ENCODE measurements at places on chromosomes 2 and 18. TPM values are rescaled to one million over a fixed set of nuclear protein-coding genes. Genes with fewer than 3 reads are reported as not detected.

GRCh38 chr2:240287011-240287410 lies 146.6 kb upstream of the OTOS start:
- H3K27ac ChIP-seq, result no peak overlapping the region
- H3K4me1 ChIP-seq, result peaks cover 28% of the 10 kb centered on the region
- no peak for DNase-seq
- peaks cover 2% of the 10 kb centered on the region for H3K27me3 ChIP-seq

- peaks cover 2% of the 10 kb centered on the region for H3K4me1 ChIP-seq
- H3K4me3 ChIP-seq, result no peak overlapping the region
- no peaks in the 10 kb centered on the region for H3K36me3 ChIP-seq
Observed at GRCh38 chr2:57759131-57759530, 287.5 kb upstream of the VRK2 start.

GRCh38 chr2:226179010-226179409 lies 620.6 kb downstream of the IRS1 start:
- no peaks in the 10 kb centered on the region for H3K36me3 ChIP-seq
- no peak overlapping the region for H3K27ac ChIP-seq
- H3K27me3 ChIP-seq, result no peaks in the 10 kb centered on the region
- no peaks in the 10 kb centered on the region for H3K4me1 ChIP-seq
- no peak overlapping the region for H3K4me3 ChIP-seq

DNA sequence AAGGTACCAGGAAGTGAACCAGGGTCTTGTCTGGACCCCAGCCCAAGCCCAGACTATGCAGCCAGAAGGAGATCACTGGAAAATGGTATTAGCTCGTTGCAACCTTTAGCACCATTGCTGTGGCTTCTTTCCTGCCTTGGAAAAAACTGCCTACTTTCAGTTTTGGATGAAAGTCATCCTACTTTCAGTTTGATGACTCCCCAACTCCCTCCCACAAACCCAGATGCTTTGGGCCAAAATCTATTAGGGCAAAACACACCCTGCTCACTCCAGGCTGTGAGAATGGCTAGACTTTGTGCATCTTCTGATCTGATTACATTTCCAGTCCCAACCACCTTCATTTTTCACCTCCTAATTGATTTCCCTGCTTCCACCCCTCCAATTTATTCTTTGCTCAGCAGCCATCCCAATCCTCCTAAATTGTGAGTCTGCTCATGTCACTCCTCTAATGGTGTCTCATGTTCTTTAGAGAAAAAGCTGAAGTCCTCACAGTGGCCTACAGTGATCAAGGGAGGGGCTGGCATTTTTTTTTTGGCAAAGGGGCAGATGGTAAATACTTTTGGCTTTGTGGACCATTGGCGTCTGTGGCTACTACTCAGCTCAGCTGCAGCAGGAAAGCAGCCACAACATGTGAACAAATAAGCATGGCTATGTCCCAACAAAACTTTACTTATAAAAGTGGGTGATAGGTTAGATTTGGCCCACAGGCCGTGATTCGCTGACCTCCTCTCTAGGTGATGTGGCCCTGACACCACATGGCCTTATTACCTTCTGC lies 368.7 kb downstream of the SLC4A3 start:
- no peaks in the 10 kb centered on the region for H3K36me3 ChIP-seq
- H3K4me1 ChIP-seq, result peaks cover 14% of the 10 kb centered on the region
- peaks cover 2% of the 10 kb centered on the region for H3K27me3 ChIP-seq
- DNase-seq, result peak; percentile 68
- no peak overlapping the region for H3K27ac ChIP-seq

DNA sequence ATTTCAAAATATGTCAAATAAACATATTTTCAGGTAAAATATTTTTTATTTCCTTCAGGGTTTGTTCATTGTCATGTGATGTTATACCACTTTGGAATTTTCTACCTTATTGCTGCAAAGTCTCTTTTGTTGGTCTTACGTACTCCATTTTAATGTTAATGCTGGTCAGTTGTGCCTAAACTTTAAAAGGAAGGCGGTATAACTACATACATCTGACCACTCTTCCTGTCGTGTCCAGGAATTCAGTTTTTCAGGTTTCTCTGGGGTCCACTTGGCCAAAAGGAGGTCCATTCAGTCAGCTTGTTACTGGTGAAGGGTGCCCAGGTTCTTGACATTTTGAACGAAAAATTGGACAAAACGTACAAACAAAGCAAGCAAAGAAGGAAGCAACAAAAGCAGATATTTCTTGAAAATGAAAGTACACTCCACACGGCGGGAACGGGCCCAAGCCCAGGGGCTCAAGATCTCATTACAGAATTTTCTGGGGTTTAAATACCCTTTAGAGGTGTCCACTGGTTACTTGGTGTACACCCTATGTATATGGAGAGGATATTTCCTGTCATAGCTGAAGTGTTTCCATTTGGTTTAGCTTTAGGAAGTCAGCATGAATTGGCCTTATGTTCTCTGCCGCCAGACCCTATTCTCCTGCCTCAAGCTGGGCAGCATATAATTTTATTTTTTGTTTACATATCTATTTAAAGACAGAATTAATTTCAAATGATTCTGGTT lies 471.7 kb upstream of the CDH7 start:
- DNase-seq, result no peak
- no peaks in the 10 kb centered on the region for H3K4me1 ChIP-seq
- H3K4me3 ChIP-seq, result no peak overlapping the region

Gene PDE1A
- polyA plus RNA-seq, result 7.3 TPM

DNA sequence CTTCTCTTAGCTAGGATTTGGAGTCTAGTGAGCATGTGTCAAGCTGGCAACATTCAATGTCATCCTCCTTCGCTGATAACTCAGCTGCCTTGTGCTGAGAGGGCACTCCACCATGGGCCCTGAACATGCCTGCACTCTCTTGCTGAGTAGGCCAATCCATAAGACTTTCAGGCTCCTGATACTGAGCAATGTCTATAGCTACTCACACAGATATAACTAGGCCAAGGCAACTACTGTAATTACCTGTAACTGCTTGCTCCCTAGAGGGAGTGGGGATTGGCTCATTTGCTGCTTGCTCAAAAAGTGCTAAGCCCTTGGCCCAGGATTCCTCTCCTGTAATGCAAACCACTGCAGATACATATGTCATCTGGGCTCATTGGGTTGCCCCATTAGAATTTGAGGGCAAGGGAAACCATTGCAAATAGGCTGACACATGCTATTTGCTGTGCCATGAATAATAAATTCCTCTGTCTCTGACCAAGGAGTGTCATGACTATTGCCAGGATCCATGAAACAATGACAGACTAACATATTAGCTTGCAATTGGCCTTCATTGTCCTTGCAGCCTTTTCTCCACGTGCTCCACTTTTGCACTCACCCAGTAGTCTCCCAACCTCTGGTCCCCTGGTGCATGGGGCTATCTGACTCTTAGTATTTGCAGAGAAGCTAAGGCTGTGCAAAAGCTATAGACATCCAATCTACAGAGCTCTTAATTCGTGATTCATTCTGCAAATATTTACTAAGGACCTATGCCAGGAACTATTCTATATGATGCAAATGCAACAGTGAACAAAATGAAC lies 36.9 kb upstream of the BMPR2 start:
- peaks cover 2% of the 10 kb centered on the region for H3K4me1 ChIP-seq
- H3K27me3 ChIP-seq, result no peaks in the 10 kb centered on the region
- no peak overlapping the region for H3K4me3 ChIP-seq
- no peak overlapping the region for H3K27ac ChIP-seq
- no peaks in the 10 kb centered on the region for H3K36me3 ChIP-seq

GRCh38 chr2:118616432-118616831 lies 231.0 kb downstream of the EN1 start:
- no peak overlapping the region for H3K27ac ChIP-seq
- DNase-seq, result no peak
- H3K27me3 ChIP-seq, result no peaks in the 10 kb centered on the region
- no peaks in the 10 kb centered on the region for H3K36me3 ChIP-seq
- peaks cover 5% of the 10 kb centered on the region for H3K4me1 ChIP-seq

DNA sequence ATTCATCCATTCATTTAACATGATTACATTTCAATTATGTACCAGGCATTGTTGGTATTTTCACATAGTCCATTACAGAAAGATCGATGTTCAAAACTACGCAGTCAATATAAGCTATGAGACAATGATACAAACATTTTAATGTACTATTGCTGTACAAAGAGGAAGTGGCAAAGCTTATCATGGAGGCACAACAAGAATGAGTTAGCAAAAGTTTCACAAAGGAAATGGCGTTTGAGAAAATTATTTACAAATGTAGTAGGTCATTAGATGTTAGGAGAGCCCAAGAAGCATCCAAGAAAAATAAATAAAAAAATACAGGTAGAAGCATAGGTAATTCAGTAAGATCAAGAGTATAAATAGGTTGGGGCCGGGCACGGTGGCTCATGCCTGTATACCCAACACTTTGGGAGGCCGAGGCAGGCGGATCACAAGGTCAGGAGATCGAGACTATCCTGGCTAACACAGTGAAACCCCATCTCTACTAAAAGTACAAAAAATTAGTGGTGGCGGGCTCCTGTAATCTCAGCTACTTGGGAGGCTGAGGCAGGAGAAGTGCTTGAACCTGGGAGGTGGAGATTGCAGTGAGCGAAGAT lies 1730.8 kb upstream of the CELF4 start:
- H3K4me1 ChIP-seq, result no peaks in the 10 kb centered on the region
- no peak overlapping the region for H3K27ac ChIP-seq
- no peak for DNase-seq
- no peaks in the 10 kb centered on the region for H3K36me3 ChIP-seq
- no peaks in the 10 kb centered on the region for H3K27me3 ChIP-seq

GRCh38 chr2:98727369-98728087 lies 3.4 kb downstream of the MGAT4A start:
- peaks cover 5% of the 10 kb centered on the region for H3K27me3 ChIP-seq
- DNase-seq, result no peak
- H3K4me3 ChIP-seq, result no peak overlapping the region

Gene SLC25A52
- 0.51 TPM for polyA plus RNA-seq

- DNase-seq, result no peak
- H3K27ac ChIP-seq, result no peak overlapping the region
- no peaks in the 10 kb centered on the region for H3K36me3 ChIP-seq
- H3K4me1 ChIP-seq, result peaks cover 7% of the 10 kb centered on the region
Observed at GRCh38 chr2:161239326-161240109, 68.7 kb upstream of the PSMD14 start.

Gene RUFY4
- 0.14 TPM for polyA plus RNA-seq

Gene ZNF514
- 19.6 TPM for polyA plus RNA-seq

GRCh38 chr18:73318739-73319479 lies 451.1 kb upstream of the NETO1 start:
- H3K27me3 ChIP-seq, result no peaks in the 10 kb centered on the region
- no peaks in the 10 kb centered on the region for H3K36me3 ChIP-seq
- no peak overlapping the region for H3K27ac ChIP-seq
- no peaks in the 10 kb centered on the region for H3K4me1 ChIP-seq

GRCh38 chr2:104378853-104379374 lies 475.0 kb upstream of the POU3F3 start:
- H3K36me3 ChIP-seq, result no peaks in the 10 kb centered on the region
- H3K27ac ChIP-seq, result peak overlapping the region; percentile 51
- H3K27me3 ChIP-seq, result no peaks in the 10 kb centered on the region

Gene REG1B
- not detected for polyA plus RNA-seq

Gene SMAD2
- 56.2 TPM for polyA plus RNA-seq

DNA sequence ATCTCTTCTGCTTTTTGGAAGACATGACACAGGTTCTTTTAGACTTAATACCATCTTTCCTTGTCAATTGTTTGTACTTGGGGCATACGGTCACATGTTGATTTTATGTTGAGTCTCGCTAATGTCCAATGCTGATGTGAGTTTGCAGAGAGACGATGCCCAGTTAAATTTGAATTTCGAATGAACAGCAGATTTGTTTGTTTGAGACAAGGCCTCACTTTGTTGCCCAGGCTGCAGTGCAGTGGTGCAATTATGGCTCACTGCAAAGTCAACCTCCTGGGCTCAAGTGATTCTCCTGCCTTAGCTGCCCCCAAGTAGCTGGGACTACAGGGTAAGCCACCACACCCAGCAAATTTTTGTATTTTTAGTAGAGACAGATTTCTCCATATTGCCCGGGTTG lies 473.5 kb downstream of the RIT2 start:
- no peak overlapping the region for H3K27ac ChIP-seq
- H3K4me1 ChIP-seq, result no peaks in the 10 kb centered on the region
- no peaks in the 10 kb centered on the region for H3K27me3 ChIP-seq

GRCh38 chr2:236541008-236541562 lies 28.5 kb upstream of the ACKR3 start:
- no peaks in the 10 kb centered on the region for H3K36me3 ChIP-seq
- no peak for DNase-seq
- no peak overlapping the region for H3K4me3 ChIP-seq

DNA sequence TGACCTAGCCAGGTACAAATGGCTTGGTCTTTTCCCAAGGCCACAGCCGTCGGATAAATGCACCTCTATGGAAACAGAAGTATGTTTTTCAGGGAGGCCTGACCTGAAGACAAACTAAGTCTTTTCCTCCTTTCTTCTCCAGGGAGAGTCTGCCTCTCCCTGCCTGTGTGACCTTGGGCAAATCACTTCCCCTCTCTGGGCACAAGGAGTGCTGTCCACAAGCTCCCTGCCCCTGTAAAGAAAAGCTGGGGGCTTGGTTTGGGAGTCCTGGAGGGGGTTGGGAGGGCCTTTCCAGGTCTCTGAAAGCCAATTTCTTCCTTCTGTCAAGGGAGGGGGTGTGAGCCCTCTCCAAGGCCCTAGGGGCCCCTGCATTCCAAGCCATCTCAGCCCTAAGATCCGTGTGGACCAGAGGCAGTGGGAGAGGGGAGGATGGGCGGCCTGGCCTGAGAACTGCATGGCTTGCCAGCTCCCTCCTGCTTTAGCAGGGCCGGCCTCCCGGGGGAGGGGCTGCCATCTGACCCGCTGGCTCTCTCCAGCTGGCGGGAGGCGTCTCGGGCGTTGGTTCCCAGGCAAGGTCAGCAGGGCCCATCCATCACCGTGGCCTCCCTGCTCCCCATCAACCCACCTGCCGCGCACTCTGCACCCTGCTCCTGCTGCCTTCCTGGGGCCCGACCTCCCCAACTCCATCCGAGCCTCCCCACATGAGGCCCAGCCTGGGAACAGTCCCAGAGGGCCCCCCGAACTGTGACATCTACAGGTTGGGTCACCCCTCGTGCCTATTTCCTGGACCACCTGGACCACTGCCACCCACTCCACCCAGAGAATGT lies 61.4 kb downstream of the SMAD7 start:
- no peak overlapping the region for H3K4me3 ChIP-seq
- peak; percentile 68 for DNase-seq
- H3K36me3 ChIP-seq, result no peaks in the 10 kb centered on the region
- peaks cover 3% of the 10 kb centered on the region for H3K27me3 ChIP-seq

Gene KANSL1L
- 14.1 TPM for polyA plus RNA-seq

DNA sequence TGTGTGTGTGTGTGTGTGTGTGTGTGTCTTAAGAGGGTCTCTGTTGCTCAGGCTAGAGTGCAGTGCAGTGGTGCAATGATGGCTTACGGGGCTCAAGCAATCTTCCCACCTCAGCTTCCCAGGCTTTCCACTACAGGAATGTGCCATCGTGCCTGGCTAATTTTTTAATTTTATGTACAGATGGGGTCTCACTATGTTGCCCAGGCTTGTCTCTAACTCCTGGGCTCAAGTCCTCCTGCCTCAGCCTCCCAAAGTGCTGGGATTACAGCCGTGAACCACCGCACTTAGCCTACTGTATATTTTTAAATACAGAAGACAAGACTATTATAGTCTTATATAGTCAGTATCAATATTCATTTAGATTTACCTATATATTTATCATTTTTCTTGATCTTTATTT lies 220.1 kb upstream of the STON1 start:
- no peak overlapping the region for H3K4me3 ChIP-seq
- no peak for DNase-seq
- H3K27ac ChIP-seq, result no peak overlapping the region

Measured in muscle of leg (tissue), 16 donors.